ENCODE measurements at places on chromosomes 6 and 20.

GRCh38 chr20:10557685-10558084 lies 116.1 kb downstream of the JAG1 start:
- DNase-seq, result no peak

DNA sequence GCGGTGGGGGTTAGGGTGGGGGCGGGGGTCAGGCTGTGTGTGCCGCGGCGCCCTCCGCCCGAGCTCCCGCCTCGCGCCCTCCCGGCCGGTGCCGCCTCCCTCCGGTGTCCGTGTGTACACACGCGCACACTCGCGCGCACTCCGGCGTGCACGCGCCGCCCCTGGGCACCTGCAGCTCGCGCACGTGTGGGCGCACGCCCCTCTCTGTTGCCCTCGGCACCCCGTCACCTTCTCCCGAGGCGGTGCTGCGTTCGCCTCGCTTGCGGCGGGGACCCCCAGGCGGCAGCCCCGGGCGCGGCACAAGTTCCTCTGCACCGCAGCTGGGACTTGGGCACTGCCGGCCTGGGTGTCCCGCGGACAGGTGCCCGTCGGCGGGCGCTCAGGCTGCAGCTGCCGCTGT lies 525 bp downstream of the MACROD2 start:
- no peak for DNase-seq

- no peak for DNase-seq
Measured at GRCh38 chr20:16189371-16189770, 383.9 kb downstream of the KIF16B start.

- DNase-seq, result no peak
Measured at GRCh38 chr6:72365773-72366172, 256.1 kb upstream of the KCNQ5 start.

DNA sequence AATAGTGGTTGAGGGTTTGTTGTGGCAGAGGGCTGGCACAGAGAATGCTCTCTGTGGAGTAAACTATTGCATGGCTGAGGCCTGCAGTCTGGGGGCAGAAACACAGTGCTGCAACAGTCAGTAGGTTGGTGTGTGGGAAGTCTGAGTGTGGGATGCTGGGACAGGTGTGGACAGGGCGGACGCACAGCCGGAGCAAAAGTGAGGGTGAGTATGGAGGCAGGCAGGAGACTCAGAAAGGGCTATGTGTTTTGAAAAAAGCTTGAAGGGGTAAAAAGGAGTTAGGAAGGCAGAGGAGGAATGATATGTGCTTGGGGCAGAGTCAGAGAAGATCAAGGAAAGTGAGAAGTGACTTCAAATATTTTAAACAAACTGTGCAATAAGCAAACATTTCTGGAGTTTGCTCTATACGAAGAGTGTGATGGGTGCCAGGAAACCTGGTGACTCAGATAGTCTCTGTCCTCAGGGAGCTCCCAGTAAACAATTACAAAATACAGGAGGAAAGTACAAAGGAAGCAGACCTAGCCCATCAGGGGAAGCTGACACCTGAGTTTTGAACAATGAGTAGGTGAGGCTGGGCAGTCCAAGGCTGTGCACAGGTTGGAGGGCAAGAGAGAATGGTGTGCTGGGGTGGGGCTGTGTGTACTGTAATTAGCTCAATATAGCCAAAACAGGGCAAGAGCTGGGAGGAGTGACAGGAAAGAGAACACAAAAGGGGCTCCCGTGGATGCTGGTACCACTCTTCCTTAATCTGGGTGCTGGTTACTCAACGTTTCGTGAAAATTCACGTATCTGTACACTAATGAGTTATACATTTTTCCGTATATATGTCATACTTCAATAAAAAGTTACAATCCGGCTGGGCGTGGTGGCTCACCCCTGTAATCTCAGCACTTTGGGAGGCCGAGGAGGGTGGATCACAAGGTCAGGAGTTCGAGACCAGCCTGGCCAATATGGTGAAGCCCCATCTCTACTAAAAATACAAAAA lies 55.2 kb downstream of the PIGU start:
- DNase-seq, result no peak
